Activated T-cell treated with anti-CD3 and anti-CD28 coated beads, Interleukin-2, amount 50 U/mL, for 24 hours (primary cell): ENCODE measurements at places on chromosomes 4 and X.

DNA sequence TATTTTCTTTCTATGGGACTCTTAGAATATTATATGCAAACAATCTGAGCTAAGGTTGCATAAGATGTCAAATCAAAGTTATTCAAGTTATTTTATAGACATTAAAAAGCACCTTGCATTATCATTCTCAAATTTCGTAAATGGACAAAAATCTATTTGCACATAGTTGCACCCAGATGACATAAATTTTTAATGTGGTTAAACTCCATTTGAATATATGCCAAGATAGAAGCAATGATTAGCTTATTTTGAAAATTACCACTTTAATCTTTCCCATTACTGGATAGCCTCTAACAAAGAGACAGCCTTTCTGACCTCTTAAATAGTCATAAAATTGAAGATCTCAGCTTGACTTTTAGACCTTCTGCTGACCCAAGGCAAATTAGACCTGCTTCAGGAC lies 386.8 kb downstream of the RAPGEF2 start:
- no peak for DNase-seq

GRCh38 chr4:53956053-53956452 lies 108.4 kb downstream of the CHIC2 start:
- DNase-seq, result no peak

DNA sequence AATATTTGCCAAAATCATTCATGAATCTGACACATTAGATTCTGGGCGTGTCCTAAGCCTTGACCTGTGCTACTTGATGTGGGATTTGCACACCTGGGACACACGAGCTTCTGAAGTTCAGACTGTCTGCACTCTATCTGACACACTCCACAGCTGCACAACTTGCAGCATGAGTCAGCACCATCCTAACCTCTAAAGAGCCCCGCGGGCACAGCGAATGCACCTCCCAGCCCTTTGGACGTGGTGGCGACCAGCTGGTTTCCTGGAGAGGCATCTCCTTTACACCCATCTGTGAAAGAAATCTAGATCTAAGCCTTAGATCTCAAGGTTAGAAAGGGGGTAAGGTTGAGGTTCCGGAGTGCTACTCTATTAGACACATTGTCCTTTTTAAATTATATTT lies 69.2 kb downstream of the SORBS2 start:
- DNase-seq, result no peak

DNA sequence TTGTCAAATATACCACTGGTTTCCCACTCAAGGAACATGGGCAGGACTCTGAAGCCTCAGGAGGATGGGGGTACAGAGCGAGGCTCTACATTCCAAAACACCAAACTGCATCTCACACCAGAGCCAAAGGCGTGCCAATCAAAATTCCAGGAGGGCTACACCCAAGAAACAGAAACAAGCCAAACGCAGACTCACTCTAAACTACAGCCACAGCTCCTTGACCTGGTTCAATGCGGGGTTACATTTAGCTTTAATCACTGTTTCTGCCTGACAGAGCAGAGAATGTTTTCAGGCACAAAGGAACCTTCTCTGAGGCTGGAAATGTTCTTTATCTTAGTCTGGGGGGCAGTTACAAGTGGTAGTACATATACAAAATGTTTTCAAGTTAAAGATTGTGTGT lies 2121.5 kb upstream of the AGA start:
- no peak for DNase-seq

GRCh38 chr4:2078584-2078983 lies 19.5 kb downstream of the NAT8L start:
- DNase-seq, result no peak

- no peak for DNase-seq
Observed at GRCh38 chr4:113684534-113685091, 76.9 kb downstream of the CAMK2D start.

GRCh38 chr4:1246111-1246881 lies 2.6 kb downstream of the CTBP1 start:
- peak; percentile 33 for DNase-seq
